H9 (cell line): ENCODE measurements at places on chromosomes 1 and 21. TPM values are rescaled to one million over a fixed set of nuclear protein-coding genes. Genes with fewer than 3 reads are reported as not detected.

Gene GPR25
- not detected in 2 replicates for total RNA-seq

Gene INTS11
- total RNA-seq = 138 and 139 TPM in 2 replicates

Gene CYP4Z1
- not detected in 2 replicates for total RNA-seq

Gene MPL
- total RNA-seq = 0.35 TPM in 1 of 2 replicates, not detected in the other

GRCh38 chr1:21531241-21531640 lies 22.0 kb downstream of the ALPL start:
- no peak for DNase-seq

DNA sequence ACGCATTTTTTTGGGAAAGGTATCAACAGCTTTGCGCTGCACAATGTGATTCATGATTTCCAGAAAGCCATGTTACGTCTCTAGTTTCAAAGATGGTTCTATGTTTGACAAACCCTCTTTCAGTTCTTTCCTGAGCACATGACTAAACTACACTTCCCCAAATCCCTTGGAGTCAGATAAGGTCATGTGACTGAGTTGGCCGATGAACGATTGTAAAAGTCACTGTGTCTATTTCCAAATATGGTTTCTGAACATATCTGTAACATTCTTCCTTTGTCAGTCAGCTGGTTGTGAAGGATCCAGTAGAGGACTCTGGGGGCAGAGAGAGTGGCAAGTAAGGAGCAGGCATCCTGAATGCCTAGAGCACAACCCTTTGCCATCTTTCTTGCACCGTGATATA lies 35.4 kb downstream of the TMPRSS15 start:
- no peak for DNase-seq

DNA sequence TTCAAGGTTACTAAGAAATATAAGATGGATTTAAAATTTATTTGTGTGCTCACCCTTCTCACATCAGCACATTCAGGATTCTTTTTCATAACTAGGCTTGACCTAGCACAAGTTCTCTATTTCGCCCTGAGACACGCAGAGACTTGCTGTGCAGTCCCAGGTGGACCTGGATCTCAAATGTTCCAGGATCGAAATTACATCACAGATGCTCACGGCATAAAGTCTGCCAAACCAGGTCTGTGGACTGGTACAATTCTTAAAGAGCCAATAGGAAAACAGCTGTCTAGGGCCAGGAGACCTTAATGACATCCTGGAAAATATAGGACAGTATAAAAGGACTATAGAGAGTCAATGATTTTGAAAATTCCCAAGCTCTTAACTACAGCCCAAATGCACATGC lies 2.2 kb downstream of the PGBD5 start:
- no peak for DNase-seq

- DNase-seq = no peak
Measured at GRCh38 chr1:233998891-233999290, 94.4 kb downstream of the SLC35F3 start.

GRCh38 chr1:160024195-160024905 lies 7.4 kb downstream of the PIGM start:
- DNase-seq = no peak

- no peak for DNase-seq
Measured at GRCh38 chr1:1212780-1213344, 1.1 kb downstream of the TNFRSF4 start.

- no peak for DNase-seq
Measured at GRCh38 chr1:17186216-17186909, 18.6 kb upstream of the PADI1 start.

DNA sequence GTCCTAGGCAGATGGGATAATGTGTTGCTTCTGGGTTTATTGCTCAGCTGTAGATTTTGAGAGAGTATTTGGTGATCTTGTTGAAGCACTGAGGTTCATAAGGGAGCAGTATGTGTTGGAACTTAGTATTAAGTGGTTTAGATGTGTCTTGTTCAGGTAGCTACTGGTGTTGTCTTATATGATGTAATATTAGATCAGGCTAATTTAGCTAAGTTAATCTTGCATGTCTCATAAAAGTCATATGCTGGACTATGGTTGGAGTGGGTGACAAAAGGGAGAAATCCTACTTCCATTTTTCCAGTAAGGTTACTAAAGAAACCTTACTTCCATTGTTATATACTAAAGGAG lies 196.4 kb downstream of the CLEC20A start:
- no peak for DNase-seq

- DNase-seq = no peak
Measured at GRCh38 chr1:33001282-33001681, 35.4 kb downstream of the AK2 start.
